Activated T-helper 1 cell treated with anti-CD3 and anti-CD28 coated beads, Interleukin-12 subunit alpha, Interleukin-12 subunit beta, Interleukin-2, Interleukin-4 antibody, amounts not matched to agents 30 ng/mL and 10 ng/mL and 1 ng/mL, durations not matched to agents 14 hours and 24 hours and 36 hours (primary cell): ENCODE measurements at places on chromosomes 4 and X. TPM values are rescaled to one million over a fixed set of nuclear protein-coding genes. Genes with fewer than 3 reads are reported as not detected.

DNA sequence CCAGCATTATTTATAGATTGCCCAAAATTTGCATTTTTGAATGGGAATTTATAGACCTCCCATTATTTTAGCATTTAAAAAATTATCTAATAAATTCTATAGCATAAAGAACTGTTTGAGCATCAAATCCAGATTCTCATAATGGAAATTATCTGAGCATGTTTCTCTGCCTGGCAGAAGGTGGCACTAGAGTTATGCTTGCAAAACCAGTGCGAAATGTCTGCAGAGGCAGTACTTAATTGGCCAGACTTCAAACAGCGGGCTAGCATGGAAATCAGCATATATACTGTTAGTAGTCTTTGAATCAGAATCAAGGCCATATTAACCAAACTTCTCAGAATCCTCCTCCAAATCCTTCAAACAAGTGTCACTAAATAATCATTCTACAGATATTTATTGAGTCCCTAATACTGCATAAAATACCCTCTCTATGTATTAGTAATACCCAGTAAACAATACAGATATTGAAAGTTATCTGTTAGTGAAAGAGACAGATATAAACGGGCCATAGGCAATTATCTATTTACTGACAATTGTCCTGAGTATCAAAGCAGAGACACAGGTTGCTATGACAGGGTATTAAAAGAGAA, 78.7 kb upstream of the DCLK2 start:
- DNase-seq = no peak

DNA sequence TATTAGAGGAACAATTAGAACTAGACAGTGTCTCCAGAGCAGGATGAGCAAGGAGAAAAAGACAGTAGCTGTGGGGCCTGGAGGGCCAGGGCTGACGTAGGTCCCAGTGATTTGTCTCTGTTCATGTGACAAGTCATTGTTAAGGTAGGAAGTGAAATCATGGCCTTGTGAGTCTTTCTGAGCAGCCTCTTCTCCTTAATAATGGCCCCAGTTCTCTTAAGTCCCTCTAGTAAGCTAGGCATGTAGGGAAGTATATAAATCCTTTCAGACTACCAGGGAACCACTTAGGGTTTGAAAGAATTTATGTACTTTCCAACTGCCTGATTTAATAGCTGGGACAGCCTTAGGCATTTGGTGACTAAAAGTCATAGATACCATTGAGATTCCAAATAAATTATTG, 133.0 kb downstream of the KLHL8 start:
- no peak for DNase-seq

GRCh38 chrX:113728937-113729336, 854.9 kb upstream of the HTR2C start:
- DNase-seq = no peak

DGKK gene
- not detected in 2 replicates for total RNA-seq
